ENCODE measurements at places on chromosomes 3 and 15.

GRCh38 chr3:37453393-37454389, 279.3 kb upstream of the LRRFIP2 start:
- DNase-seq, result no peak

DNA sequence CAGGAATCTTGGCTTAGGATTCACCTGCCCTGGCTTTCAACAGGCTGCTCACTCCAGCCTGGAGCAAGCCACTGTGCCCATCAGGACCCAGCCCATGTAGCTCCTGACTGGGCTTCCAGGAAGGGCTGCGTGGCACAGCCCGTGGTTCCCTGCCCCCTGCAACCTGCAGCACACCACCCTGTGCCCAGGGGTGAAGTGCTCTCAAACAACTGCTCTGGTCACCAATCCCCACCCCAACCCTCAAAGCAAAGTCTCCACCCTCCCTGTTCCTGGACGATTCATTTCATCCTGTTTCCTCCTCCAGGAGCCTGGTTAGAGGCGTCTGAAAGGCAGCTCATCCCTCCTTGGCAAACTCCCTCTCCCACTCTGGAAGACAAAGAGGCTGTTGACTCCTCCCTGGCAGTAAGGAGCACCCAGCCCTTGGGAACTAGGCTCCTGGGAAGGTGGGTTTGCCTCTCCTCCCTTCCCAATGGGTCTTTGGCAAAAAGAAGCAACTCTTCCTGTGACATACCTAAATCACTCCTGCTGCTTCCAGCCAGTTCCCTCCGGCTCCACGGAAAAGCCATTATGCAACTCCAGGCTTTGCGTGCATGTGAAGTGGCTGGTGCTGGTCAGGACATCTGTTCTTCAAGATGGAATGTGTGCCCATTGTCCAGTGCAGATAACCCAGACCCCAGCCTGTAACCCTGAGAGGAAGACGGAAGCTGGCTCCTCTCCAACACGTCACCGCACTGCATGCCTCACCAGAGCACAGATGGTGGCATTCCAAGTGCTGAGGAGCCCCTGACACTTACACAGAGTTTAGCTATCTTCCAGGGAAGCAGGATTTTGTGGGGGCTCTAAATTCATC, 29.1 kb upstream of the VIPR1 start:
- no peak for DNase-seq

DNA sequence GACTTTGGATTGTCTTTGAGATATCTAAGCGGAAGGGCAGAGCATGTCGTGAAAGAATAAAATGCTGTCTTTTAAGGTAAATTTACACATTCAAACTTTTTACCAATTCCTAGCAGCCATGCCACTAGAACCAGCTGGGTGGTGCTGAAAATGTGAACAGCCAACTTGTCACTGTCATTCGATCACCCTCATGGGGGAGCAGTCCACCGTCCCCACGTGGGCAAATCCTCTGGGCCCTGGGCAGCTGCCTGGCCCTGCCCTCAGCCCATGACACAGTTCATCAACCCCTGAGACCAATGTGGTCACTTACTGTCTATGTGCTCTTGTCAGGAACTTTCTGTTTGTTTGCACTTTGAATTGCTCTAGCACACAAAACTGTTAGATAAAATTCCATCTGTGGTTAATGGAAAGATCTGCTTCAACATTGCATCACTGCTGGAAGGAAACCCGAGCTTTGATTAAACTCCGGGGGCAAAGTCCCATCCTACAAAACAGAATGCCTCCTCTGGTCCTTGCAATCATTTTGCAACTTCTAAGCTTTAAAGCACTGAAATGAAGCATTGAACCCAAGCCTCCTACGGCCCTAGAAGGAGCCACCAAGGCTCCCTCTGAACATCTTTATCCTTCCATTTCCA, 50.1 kb downstream of the PCSK6 start:
- no peak for DNase-seq

GRCh38 chr3:103440539-103441203, 1005.9 kb downstream of the ZPLD1 start:
- no peak for DNase-seq

GRCh38 chr15:95853350-95853749, 477.1 kb upstream of the NR2F2 start:
- no peak for DNase-seq

- DNase-seq, result no peak
Observed at GRCh38 chr3:101942356-101942755, 93.0 kb downstream of the NFKBIZ start.

DNA sequence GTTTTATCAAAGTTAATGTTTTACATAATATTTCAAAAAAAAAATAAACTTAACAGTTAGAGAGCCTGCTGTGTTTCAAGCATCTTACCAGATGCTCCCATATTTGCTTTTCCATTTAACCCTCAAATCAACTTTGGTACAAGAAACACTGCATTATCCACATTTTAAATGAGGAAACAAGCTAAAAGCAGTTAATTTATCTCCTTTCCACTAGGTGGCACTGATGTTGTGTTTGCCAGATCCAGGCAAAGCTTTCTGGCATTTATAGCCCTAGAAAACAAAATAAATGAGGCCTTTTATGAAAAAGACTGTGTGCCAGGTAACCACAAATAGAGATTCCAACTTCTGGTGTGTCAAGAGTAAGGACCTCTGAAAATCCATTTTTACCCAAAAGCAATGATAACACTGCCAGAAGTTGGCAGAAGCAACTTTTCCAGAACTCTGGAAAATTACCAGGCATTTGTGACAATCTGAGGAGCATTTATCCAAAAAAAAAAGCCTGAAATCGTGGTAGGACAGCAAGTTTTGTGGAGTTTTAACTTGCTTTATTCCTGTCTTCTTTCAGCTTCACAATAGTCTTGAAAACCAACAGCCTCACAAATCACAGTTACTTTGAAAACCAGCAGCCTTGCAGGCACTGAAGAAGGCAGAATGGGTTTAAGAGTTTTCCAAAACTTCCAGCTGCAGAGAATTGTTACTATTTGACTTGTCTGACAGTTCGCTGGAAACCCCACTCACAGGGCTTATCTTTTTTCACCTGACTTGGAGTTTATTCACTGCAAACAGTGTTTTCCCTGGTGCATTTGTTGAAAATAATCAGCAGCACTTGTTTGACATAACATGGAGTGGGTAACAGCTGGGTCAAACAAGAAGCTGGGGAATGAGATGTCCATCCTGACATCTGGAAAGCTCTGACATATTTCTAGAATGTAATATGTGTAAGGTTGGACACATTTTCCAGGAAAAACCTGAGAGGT, 9.2 kb downstream of the FAM162A start:
- no peak for DNase-seq

GRCh38 chr15:27062951-27063350, 92.0 kb downstream of the GABRG3 start:
- no peak for DNase-seq

DNA sequence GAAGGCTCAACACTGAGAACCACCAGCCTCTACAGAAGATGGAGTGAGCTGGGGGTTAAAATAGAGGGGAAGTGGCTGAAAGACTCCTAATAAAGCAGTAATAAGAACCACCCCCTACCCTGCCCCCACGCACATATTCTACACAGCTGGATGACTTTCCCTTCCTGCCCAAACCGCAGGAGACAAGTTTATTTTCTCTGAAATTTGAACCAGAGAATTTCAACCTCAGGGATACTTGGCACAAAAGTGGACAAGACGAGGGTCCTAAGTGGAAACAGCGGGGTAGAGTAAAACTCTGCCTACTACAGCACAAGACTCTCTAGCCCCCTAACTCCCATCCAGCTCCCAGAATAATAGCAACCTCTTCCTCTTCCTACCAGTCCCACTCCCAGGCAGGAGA, 28.4 kb downstream of the USF3 start:
- DNase-seq, result no peak

DNA sequence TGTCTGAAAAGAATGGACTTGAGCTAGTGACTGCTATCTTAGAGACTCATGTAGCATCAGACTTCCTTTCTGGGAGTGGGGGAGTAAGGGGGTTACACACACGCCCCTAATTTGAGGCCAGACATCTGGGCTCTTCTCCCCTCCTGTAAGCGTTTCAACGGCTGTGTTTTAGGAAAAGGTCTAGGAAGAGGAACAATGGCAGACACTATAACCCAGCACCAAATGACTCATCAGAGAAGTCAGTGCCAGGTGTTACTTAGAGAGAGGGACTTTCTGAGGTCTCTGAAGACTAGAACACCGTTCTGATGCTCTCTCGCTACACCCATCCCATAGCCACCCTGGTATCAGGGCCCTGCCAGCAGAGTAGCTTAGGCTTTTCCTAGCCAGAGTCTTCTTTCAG, 65.5 kb downstream of the SSUH2 start:
- no peak for DNase-seq

DNA sequence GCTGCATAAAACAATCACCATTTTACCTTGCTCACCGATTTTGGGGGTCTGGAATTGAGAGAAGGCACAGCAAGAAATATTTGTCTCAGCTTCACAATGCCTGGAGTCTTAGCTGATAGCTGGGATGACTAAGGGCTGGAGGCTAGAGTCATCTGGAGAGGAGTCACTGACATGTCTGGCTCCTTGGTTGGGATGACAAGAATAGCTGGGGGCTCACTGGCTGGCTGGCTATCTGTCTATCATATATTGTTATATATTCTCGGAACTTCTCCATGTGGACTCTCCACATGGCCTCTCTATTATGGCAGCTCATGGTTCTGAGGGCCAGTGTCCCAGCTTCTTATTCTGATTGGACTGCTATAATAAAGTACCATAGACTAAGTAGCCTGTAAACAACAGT, 20.0 kb upstream of the TRIM71 start:
- no peak for DNase-seq

- no peak for DNase-seq
Observed at GRCh38 chr3:13935494-13936094, 55.7 kb upstream of the WNT7A start.

DNA sequence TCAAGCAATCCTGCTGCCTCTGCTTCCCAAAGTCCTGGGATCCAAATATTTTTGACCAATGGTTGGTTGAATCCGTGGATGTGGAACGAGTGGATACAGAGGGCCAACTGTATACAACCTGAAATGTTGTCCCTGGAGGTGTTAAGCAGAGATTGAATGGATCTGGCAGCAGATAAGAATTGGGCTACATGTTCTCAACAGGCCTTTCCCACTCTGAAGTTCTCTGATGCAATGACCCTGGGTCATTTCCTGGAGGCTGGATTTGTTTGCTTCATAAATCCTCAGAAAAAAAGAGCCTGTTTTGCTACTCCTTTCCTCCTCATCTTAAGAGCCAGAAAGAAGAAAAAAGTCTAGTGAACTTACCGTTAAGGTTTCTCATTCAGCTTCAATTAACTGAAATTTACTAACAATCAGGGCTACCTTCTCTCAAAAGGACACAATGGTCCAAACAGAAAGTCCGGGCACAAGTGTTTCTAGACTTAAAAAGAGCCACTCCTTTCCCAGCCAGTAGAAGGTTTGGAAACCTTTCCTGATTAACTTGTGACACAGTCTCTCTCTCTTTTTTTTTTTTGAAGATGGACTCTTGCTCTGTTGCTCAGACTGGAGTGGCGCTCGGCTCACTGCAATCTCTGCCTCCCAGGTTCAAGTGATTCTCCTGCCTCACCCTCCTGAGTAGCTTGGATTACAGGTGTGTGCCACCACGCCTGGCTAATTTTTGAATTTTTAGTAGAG, 6.5 kb downstream of the ARHGEF3 start:
- no peak for DNase-seq

DNA sequence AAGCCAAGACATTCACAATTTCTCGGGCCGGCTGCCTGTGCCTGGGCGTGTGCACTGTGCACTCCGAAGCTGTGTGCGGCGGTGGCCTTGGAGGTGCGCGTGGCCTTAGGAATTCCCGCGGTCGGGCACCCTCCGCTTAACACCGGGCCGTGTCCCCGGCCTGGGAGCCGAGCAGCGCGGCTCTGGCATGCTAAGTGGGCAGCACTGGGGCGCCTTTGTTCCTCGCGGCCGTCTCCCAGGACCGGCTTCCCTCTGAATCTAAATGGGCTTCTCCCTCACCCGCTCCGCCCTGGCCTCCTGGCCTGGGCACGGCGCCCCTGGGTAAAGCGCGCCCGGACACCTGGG, 498 bp upstream of the ARNT2 start:
- DNase-seq, result no peak

GRCh38 chr3:26307787-26308186, 314.8 kb upstream of the LRRC3B start:
- no peak for DNase-seq

DNA sequence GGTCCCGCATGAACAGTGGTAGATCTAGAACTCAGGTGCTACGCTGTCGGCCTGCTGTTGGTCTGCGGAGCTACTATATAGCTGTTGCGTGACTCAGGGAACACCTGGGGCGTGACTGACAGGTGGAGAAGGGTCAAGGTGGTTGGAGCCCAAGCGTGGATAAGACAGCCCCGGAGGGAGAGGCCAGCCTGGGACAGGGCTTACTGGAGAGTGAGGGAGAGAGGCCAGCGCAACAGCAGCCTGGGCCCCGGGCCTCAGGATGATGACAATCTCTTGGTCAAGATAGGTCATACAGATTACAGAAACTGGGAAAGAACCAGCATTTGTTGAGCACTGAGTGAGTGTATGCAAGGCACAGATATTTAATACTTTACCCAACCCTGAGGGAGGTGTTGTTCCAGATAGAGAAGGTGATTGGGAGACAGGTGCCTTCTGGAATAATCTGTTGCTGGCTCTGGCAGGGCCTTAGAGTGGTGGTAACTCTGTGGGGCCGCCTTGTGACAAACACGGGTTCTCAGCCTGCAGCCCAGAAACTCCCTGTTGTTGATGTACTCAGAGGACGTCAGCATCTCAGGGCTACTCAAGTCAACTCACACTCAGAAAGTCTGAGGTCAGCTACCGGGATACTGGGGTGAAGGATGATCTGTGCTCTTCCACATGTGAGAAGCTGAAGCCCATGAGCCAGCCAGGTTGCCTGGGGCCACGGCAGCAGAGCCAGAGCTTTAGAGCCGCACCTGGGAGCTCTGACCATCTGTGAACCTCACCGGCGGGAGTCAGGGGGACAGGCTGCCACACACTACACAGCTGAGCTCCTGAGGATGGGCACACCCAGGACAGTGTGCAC, 265.4 kb upstream of the HES1 start:
- no peak for DNase-seq

GRCh38 chr3:141393735-141394076, 25.4 kb downstream of the ZBTB38 start:
- no peak for DNase-seq

- DNase-seq, result no peak
Observed at GRCh38 chr3:31250116-31250777, 282.5 kb upstream of the STT3B start.

- no peak for DNase-seq
Observed at GRCh38 chr3:11128682-11129632, 25.3 kb upstream of the HRH1 start.

DNA sequence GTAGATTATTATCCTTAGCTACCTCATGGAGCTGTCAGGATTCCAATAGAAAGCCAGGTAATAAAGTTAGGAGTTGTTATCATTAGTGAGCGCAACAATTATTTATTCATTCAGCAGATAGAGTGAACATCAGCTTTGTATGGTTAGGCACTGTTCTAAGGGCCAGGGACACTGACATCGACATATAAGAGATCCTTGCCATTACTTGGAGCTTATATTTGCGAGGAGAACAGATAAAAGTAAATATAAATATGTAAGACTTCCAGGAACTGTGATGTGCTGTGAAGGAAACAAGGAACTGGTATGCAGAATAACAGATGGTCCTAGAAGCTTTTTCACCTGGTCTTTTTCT, 473 bp downstream of the LSM3 start:
- no peak for DNase-seq

GRCh38 chr3:5564278-5564666, 376.8 kb downstream of the EDEM1 start:
- no peak for DNase-seq
